Activated T-helper 1 cell treated with anti-CD3 and anti-CD28 coated beads, Interleukin-2, amount 50 U/mL, for 16 hours (primary cell): ENCODE measurements at places on chromosomes 7 and 10.

DNA sequence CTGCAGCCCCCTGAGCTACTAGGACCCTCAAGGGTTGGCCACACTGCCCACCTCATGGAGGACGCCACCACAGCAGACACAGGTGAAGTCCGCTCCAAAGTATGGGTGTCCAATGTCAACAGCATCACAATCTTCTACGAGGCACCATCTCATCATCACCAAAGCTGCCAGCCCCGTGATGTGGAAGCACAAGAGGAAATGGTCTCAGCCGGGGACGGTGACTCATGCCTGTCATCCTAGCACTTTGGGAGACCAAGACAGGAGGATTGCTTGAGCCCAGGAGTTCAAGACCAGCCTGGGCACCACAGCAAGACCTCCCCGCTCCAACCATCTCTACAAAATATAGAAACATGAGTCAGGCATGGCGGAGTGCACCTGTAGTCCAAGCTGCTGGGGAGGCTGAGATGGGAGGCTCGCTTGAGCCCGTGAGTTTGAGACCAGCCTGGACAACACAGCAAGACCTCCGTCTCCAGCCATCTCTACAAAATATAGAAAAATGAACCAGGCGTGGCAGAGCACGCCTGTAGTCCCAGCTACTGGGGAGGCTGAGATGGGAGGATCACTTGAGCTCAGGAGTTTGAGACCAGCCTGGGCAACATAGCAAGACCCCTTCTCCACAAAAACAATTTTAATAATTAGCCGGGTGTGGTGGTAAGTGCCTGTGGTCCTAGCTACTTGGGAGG lies 48.8 kb upstream of the MYL10 start:
- DNase-seq = no peak

DNA sequence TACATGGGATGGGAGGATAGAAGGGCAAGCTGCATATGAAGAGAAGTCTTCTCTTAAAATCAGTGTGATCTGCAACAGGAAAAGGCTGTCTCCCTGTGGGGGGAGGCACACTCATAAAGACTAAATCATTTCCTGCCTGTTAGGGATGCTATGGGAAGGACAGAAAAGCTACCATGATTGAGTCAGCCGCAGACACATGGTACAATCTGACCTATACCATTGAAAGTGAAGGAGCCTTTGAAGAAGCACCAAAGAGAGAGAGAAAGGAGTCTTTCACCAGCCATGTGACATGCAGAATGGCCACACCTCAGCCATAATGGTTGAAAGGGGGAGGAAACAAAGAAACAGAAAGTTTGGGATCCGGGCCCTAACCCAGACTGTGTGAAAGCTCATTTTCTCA lies 29.1 kb downstream of the NUDCD3 start:
- DNase-seq = no peak

DNA sequence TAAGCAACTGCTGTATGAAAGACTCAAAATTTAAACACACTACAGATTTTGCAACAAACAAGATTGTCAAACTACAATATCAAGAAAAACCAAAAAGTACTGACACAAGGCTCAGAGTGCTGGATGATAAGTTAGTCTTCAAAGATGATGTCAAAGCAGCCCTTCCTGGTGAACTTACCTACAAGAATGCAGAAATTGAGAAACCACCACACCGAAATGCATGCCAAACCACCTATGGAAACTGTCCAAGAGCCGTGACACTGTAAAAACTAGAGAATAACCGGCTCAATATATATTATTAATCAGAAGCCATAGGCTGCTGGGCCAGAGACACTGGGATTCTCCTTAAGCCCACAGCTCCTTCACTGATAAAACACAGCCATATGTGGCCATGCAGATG lies 25.3 kb downstream of the DENND11 start:
- no peak for DNase-seq

DNA sequence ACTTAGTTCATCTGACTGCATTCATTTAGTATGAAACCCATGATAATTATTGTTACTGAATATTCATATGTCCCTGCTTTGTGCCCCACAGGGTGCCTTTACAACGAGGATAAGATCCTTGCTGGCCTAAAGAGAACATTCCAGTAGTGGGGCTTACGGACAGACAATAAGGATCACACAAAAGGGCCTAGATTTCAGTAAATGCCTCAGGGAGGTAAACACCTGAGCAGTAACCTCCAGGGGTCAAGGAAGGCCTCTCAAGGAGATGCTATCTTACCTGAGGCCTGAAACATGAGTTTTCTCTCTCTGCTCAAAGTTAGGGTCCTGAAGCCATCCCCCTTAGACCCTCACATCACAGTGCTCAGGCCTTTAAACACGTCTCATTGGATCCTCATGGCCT lies 228.7 kb downstream of the TCF7L2 start:
- no peak for DNase-seq

DNA sequence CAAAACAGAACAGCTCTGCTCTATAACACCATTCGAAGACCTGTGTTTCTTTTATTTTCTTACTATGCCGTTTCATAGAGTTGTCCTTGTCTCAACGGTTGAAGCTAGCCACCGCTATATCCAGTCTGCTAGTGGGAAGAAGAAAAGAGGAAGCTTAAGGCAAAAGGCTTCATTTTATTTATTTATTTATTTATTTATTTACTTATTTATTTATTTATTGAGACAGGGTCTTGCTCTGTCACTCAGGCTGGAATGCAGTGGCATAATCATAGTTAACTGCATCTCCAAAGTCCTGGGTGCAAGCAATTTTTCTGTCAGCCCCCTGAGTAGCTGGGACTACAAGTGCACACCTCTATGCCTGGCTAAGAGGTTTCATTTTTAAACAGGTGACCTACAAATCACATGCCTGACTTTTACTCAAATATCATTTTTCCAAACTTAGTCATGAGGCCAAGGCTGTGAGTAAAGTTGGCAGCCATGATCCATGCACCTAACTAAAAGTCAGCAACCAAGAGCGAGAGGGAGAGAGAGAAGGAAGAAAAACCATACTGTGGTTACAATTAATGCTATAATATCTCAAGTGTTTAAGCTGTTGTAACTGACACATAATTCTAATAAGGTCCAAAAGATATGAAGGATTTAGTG lies 1305.3 kb upstream of the LRRTM3 start:
- no peak for DNase-seq

GRCh38 chr7:95246831-95247370 lies 77.4 kb downstream of the PON1 start:
- no peak for DNase-seq

- peak; percentile 44 for DNase-seq
These were observed 99.2 kb downstream of the GRK5 start for GRCh38 chr10:119306514-119306951.

GRCh38 chr7:157136372-157136771 lies 2.4 kb upstream of the UBE3C start:
- DNase-seq = no peak

DNA sequence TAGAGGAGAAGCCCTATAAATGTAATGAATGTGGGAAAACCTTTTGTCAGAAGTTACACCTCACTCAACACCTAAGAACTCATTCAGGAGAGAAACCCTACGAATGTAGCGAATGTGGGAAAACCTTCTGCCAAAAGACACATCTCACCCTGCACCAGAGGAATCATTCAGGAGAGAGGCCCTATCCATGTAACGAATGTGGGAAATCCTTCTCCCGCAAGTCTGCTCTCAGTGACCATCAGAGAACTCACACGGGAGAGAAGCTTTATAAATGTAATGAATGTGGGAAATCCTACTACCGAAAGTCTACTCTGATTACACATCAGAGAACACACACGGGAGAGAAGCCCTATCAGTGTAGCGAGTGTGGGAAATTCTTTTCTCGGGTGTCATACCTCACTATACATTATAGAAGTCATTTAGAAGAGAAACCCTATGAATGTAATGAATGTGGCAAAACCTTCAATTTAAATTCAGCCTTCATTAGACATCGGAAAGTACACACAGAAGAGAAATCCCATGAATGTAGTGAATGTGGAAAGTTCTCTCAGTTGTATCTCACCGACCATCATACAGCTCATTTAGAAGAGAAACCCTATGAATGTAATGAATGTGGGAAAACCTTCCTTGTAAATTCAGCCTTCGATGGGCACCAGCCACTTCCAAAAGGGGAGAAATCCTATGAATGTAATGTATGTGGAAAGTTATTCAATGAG lies 18.9 kb downstream of the RBAK start:
- DNase-seq = no peak

- DNase-seq = no peak
These were observed 75.5 kb downstream of the BTRC start for GRCh38 chr10:101429423-101429822.

GRCh38 chr7:124764847-124765400 lies 668 bp downstream of the GPR37 start:
- no peak for DNase-seq

- DNase-seq = no peak
These were observed 17.9 kb upstream of the GDF10 start for GRCh38 chr10:47282005-47282656.

- no peak for DNase-seq
These were observed 22.2 kb downstream of the TYW1B start for GRCh38 chr7:72805526-72806494.

GRCh38 chr10:69734797-69735468 lies 66.8 kb upstream of the COL13A1 start:
- no peak for DNase-seq

- no peak for DNase-seq
These were observed 152.4 kb downstream of the IMMP2L start for GRCh38 chr7:111409714-111410422.

DNA sequence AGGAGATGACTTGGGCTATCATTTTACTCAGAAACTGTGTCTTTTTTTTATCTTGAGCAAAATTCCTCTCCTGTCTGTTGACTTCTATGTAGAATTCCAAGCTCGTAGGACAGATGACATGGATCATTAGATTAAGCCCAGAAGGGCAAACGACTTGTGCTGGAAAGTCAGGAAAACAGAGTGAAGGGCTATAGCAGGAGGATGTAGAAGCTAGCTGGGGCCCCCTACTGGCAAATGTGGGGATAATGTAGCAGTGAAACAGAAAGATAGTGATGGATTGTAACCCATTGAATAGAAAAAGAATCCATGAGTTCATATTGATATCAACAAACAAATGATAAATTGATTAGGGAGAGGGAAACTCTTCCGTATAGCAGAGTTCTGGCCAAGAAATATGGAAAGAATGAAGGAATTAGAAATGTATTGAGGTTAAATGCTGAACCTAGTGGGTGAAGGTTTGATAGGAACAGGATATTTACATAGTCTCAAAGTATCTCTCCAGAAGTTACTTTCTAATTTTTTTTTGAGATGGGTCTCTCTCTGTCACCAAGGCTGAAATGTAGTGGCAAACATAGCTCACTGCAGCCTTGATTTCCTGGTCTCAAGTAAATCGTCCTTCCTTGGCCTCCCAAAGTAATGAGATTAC lies 103.6 kb downstream of the LYZL1 start:
- DNase-seq = no peak

DNA sequence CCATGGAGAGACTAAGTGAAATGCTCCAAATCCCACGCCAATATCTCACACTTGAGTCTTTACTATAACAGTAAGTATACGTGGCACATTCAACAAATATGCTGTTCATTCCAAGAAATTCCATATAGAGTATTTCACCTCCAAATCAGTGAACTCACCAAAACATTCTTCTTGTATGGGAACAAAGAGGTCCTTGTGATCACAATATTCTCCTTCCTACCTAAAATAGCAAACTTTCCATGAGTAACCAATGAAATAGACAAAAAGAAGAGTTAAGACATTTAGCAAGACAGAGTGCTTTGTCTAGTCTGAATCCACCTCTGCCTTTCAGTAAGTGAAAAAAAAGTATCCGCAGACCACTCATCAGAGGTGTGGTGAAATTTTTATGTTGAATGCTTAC lies 77.3 kb upstream of the NXPH1 start:
- DNase-seq = no peak

GRCh38 chr10:32893916-32894664 lies 63.9 kb downstream of the ITGB1 start:
- DNase-seq = no peak

DNA sequence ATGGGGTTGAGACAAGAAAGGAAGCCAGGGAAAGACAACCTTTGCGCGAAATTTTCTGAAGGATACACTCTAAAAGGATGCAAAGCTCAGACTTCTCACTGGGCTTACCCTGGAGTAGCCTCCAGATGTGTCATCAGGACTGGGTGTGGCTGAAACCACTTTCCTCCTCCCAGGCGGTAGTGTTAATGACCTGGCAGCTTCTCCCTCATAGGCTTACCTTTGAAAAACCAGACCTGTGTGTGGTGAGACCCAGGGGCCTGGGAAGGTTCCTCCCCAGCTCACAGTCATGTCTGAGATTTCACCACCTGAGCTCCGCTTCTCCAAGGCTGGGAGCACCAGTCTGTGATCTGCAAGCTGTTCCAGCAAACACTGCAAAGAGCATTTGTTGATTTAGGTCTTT lies 93.7 kb downstream of the EPC1 start:
- no peak for DNase-seq
